ENCODE measurements at places on chromosomes 1 and 21.

DNA sequence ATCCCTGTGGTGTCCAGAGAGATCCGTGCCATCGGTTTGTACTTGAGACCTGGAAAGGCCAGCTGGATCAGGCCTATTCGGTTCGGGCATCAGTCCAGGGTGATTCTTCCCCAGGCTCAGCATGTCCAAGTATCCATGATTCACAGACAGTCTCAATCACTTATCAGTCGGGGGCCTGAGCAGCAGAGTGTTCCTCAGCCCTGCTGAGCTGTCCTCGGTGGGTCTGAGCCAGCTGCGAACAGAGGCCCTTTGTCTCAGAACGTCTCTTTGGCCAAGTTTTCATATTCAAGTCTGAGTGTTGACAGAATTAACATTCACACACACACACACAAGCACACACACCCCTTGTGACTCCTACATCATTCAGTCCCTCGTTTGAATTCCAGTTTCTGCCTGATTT, 33.4 kb upstream of the OSBPL9 start:
- no peak for DNase-seq

- DNase-seq: no peak
Measured at GRCh38 chr21:34129901-34130715, 56.7 kb downstream of the MRPS6 start.

- no peak for DNase-seq
Measured at GRCh38 chr1:66302815-66303214, 231.1 kb upstream of the SGIP1 start.

GRCh38 chr1:203093754-203094410, 8.1 kb upstream of the MYOG start:
- DNase-seq: no peak

DNA sequence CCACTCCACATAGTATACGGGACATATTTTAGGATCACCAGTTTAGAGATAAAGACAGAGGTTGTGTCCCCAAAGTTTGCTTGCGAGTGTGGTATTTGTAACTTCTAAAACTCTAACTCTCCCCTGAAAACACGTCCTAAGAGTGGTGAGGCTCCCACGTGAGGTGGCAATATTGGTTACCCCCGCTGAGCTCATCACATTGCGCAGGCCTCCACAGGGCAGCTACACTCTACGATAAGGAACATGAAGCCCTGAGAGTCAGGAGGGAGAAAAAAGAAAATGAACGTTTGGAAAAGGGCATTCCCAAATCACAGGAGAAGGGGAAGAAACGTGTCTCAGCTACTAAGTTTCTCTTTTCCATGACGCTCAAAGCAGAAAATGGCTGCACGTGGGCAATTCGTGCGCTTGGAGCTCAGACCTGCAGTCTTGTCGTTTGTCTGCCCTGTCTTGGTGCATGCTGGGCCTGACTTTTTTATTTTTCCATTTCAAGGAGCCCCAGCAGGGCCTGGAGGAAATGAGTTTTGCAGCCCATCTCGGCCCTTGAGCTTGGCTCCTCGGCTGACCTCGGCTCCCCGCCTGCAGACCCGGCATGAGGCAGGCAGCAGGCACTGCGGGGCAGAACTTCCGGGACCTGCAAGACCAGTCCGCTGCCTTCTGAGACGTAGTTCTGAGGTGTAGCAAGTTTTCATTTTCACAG, 25.7 kb downstream of the ERG start:
- no peak for DNase-seq

DNA sequence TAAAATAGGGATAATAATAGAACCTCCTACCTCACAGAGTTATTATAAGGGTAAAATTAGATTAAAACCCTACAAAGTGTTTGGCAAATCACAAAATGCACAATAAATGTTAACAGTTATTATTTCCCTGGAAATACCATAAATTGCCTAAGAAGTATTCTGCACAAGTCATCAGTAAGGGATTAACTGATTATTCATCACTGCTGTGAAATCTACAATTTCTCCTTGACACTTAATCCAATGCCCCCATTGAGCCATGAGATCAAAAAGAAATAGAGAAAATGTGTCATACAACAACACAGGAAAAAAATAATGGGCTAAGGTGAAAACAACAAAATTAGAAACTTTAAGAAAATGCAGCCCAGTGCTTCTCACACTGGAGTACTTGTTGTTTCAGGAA, 6.7 kb upstream of the SEC16B start:
- DNase-seq: no peak

- no peak for DNase-seq
Measured at GRCh38 chr1:204928671-204929486, 58.2 kb downstream of the NFASC start.

DNA sequence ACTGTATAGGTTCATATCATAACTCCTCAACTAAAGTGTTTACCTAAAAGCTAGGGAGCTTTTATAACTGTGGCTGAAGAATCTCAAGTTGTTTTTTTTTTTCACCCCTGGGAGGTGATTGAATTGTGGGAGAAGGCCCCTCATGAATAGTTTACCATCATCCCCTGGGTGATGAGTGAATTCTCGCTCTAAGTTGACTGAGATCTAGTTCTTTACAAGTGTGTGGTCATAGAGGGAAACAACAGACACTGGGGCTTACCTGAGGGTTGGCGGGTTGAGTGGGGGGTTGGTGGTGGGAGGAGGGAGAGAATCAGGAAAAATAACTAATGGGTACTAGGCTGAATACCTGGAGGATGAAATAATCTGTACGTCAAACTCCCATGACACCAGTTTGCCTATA, 7.9 kb upstream of the ZSCAN20 start:
- DNase-seq: no peak

DNA sequence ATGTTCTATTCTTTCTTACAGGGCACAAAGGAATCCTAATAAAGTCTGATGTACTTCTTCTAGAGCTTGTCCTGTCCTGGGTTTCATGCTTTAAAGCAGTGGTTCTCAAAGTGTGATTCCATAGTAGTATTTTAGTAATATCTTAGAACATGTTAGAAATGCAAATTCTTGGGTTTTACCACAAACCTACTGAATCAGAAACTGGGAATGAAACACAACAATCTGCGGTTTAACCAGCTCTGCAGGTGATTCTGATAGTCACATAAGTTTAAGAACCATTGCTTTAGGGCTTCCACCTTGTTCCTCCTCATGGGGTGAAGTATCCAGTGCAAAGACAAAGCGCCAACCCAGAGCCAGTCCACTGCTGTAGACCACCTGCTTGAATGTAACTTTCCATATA, 41.1 kb downstream of the NGF start:
- no peak for DNase-seq

DNA sequence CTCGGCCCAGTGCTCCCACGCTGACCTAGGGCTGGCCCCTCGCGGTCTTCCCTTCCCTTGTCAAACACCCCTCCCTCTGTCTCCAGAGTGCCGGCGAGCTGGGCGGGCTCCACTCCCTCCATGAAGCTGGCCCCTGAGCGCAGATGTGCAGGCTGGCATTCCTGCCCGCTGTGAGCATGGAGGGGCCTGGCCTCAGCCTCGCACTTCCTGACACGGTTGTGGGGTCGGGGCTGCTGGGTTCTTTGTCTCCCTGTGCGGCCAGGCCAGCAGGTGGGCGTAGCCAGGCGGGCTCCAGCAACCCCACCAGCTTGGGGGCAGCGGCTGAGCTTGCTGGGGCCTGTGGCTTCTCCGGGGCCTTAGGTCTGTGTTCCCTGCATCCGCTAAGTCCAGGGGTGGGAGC, 14.2 kb upstream of the PEX10 start:
- no peak for DNase-seq

DNA sequence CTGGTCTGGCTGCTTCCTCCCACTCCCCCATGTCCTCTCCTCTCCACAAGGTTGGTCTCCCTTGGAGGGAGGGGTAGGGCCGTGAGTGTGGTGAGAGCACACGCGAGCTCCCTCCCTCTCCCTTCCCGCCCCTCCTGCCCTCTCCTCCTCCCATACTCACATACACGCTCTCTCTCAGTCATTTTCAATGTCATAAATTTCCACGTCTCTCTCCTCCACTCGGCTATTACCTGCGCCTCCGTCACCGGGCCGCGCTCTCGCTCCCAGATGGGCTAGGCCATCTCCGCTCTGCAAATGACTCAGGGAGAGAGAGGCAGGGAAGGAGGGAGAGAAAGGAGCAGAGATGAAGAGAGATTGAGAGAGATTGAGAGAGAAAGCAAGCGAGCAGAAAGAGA, 36.7 kb upstream of the DMBX1 start:
- no peak for DNase-seq

DNA sequence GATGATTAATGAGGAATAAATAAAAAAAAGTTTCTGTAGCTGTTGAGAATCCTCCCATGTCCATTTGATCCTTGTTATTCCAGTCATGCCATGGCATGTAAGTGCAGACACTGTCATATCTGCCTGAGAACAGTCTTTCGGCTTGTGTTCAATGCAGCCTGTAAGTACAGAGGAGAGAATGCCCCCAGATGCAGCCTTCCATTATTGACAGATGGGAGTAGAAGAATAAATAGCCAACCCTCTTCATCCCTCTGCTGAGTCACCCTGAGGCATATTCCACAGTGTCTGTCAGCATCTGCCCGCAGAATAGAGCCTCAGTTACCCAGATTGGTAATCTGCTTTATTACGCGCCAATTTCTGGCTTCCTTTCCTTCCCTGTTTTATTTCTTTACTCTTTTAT, 139.4 kb downstream of the LRRC7 start:
- no peak for DNase-seq

DNA sequence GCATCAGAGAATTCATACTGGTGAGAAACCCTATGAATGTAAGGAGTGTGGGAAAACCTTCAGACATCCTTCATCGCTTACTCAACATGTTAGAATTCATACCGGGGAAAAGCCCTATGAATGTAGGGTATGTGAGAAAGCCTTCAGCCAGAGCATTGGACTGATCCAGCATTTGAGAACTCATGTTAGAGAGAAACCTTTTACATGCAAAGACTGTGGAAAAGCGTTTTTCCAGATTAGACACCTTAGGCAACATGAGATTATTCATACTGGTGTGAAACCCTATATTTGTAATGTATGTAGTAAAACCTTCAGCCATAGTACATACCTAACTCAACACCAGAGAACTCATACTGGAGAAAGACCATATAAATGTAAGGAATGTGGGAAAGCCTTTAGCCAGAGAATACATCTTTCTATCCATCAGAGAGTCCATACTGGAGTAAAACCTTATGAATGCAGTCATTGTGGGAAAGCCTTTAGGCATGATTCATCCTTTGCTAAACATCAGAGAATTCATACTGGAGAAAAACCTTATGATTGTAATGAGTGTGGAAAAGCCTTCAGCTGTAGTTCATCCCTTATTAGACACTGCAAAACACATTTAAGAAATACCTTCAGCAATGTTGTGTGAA, 12.8 kb downstream of the ZFP69B start:
- DNase-seq: no peak

- DNase-seq: no peak
Measured at GRCh38 chr1:209611771-209612570, 28.5 kb downstream of the CAMK1G start.

GRCh38 chr1:1889847-1890505, 911 bp downstream of the GNB1 start:
- peak; percentile 19 for DNase-seq

DNA sequence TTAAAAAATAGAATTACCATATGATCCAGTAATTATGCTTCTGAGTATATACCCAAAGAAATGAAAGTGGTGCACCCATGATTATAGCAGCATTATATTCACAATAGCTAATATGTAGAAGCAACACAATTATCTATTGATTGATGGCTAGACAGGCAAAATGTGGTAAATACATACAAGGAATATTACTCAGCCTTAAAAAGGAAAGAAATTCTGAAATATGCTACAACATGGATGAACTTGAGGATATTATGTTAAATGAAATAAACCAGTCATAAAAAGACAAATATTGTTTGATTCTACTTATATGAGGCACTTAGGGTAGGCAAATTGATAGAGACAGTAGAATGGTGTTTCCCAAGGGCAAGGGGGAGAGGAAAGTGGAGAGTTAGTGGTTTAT, 80.8 kb downstream of the MAP3K7CL start:
- no peak for DNase-seq

GRCh38 chr1:211942583-211942982, 92.8 kb downstream of the INTS7 start:
- no peak for DNase-seq

DNA sequence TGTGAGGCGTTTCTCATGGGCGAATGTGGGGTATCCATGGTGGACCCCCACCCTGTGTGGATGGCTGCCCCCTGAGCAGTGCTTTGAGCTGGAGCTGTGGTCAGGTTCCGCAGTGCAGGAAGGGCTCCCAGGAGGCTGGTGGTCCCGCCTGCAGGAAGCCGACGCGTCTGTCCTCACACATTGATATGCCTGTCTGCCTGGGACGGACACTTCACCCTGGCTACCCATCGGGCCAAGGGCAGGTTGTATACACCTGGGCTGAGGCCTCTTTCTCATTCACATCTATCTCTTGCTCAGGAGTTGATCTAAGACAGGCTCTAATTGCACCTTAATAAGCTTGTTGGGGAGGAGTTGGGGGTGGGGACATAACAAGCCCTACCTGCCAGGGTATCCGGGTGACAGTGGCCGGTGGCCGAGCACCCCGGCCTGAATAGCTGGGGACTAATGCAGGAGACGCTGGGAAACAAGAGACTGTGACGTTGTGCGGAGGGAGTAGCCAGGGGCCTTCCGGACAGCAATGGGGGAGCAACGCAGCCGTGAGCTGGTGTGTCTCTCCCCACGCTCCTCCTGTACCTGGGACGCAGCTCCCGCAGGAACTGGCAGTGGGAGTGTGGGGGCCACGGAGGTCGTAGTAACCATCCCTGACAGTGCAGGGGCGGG, 21.7 kb downstream of the PDXK start:
- no peak for DNase-seq

DNA sequence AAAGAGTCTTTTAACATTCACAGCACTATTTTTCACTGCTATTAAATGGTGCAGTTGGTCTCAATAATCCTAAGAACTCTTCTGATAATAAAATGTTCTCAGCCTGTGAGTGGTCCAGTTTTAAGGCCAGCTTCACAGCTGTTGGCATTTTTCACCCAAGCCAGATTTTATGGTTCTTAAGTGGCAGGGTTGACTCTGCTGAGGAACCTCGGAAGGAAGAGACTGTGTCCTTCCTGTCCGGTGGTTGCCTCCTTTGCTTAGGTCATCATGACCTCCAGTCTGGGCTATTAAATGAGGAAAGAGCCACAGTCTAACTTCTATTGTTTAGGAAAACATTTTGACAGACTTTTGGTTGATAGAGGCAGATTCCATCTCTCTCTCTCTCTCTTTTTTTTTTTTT, 112.5 kb upstream of the SERBP1 start:
- no peak for DNase-seq

- no peak for DNase-seq
Measured at GRCh38 chr1:7420470-7421100, 350.5 kb upstream of the VAMP3 start.

DNA sequence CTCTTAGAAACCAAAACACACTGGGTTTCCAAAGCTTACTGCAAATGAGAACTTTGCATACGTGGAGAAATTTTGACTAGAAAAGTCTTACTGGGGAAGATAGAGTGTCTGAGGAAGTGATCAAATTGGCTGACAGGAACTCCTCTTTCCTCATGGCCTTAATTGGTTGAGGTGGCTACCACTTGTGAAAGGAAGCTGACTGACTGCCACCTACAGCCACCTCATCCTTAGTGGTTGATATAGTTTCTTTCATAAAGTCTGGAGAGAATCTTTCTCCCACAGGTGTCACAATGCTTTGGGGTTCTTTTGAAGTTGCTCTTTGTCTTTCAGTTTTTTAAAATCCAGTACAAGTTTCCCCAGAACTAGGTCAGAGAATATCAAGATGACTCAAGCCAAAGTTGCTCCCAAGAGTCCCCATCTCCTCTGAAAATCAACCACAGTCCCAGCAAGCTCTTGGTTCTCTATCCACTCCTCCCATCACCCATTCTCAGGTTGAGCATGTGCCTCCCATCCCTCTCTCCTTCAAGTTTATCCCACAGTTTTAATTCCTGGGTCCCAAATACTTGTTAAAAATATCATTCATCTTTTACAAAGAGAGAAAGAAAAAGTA, 43.3 kb downstream of the GPR88 start:
- no peak for DNase-seq

- no peak for DNase-seq
Measured at GRCh38 chr1:175158170-175158591, 34.4 kb downstream of the KIAA0040 start.
